Skeletal muscle cell (primary cell): ENCODE measurements at places on chromosomes 11 and 22.

DNA sequence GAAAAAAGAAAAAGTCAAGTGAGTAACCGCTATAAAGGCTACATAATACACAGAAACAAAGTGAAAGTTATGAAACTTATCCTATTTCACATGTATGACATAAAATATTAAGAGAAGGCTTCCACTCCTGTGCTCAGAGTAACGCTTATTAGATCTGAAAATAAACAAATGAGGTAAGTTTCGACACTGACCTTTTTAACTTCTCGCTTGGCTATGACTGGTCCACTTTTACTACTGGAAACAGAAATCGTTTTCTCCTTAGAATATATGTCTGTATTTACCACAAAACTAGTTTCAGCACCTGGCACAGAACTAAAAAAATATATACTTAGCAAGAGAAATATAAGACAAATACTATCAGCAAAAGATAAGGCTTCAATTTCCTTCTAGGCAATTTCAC lies 16.4 kb downstream of the FNBP4 start:
- DNase-seq, result no peak

- DNase-seq, result peak; percentile 23
Measured at GRCh38 chr11:23932485-23932898, 564.4 kb upstream of the LUZP2 start.

DNA sequence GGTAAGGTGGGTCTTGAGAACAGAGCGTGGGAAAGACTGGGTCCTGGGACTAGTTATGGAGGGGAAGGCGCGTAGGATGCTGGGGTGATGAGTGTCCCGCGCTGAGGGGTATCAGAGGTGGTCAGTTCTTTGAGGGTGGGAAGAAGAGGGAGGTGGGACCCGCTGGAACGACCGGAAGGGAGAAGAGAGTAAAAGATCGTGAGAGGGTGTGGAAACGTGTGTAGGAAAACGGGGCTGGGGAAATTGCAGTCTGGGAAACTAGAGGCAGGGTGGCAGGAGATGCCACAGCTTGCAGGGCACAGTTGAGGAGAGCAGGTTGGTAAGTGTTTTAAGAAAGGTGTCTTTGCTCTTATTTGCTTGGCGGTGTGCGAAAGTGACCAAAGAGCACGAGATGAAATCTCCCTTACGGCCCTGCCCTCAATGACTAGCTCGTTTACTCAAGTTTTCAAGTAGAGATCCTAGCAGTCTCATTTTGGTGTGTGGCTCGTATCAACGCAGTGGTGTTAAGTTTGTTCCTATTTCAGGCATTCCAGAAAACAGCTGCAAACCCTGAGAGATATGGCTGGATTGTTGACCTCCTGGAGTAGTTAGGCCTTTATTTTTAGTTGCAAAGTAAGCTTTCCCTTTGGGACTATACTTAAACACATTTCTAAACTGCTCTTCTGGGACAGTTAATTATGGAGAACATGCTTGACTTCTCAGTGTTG lies 615 bp downstream of the STT3A start:
- DNase-seq, result no peak

- no peak for DNase-seq
Measured at GRCh38 chr11:28592141-28592540, 484.0 kb downstream of the METTL15 start.
